ENCODE measurements at places on chromosomes 1 and 21. TPM values are rescaled to one million over a fixed set of nuclear protein-coding genes. Genes with fewer than 3 reads are reported as not detected.

LCE2A gene
- total RNA-seq = not detected

SLAMF7 gene
- not detected for total RNA-seq

CCDC27 gene
- not detected for total RNA-seq

ANKRD35 gene
- 0.57 TPM for total RNA-seq

CLCNKB gene
- total RNA-seq = 0.22 TPM

RGS1 gene
- 1.6 TPM for total RNA-seq

MAN1C1 gene
- 0.14 TPM for total RNA-seq

GJA9 gene
- not detected for total RNA-seq

Data from placental pericyte (primary cell).